ENCODE measurements at places on chromosomes 1 and 21.

DNA sequence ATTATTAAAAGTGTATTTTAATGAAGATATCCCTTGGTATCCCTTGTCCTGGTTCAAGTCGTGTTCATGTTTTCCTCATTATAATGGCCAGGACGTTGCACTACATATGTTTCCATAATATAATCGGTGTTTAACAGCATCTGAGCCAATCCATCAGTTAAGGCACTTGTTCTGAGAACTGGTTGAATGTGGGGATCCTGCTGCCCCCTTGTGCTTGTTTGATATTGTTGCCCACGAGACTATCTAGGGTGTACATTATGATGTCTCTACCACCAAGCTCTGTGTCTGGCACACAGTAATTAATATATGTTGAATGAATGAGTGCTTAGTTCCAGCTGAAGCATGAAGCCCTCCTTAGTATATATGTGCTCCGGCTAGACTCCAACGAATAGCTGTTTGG, 193.0 kb downstream of the CACNA1E start:
- peak; percentile 5 for DNase-seq

- no peak for DNase-seq
These were observed 25.7 kb downstream of the URB1 start for GRCh38 chr21:32367158-32367557.

DNA sequence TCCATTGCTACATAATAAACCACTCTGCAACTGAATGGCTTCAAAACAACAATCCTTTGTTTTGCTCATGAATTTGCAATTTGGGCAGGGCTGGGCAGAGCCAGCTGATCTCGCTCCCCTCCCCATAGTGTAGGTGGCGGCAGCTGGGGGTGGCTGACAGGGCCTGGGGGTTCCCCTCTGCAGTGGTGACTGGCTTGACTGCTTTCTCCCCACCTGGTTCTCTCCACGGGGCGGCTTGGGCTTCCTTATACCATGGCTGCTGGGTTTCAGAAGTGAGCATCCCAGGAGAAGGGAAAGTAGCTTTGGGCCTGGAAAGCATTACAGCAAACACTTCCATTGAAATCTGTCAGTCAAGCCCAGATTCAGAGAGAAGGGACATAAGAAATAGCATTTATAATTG, 129.7 kb upstream of the ZBTB40 start:
- no peak for DNase-seq

DNA sequence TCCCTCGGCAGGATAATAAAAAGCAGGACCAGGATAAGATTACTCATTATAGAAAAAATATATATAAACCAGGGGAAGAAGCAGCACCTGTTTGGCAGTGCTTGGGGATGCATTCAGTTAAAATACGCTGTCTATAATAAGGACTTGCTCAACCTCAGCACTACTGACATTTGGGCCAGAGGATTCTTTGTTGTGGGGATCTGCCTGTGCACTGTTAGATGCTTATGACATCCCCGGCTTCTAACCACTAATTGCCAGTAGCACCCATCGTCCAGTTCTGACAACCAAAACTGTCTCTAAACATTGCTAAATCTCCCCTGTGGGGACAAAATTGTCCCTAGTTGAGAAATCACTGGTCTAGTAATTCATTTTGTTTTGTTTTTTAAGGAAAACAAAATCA, 242.1 kb downstream of the SLC45A1 start:
- no peak for DNase-seq

- DNase-seq, result no peak
These were observed 10.1 kb downstream of the VANGL2 start for GRCh38 chr1:160410406-160411005.

DNA sequence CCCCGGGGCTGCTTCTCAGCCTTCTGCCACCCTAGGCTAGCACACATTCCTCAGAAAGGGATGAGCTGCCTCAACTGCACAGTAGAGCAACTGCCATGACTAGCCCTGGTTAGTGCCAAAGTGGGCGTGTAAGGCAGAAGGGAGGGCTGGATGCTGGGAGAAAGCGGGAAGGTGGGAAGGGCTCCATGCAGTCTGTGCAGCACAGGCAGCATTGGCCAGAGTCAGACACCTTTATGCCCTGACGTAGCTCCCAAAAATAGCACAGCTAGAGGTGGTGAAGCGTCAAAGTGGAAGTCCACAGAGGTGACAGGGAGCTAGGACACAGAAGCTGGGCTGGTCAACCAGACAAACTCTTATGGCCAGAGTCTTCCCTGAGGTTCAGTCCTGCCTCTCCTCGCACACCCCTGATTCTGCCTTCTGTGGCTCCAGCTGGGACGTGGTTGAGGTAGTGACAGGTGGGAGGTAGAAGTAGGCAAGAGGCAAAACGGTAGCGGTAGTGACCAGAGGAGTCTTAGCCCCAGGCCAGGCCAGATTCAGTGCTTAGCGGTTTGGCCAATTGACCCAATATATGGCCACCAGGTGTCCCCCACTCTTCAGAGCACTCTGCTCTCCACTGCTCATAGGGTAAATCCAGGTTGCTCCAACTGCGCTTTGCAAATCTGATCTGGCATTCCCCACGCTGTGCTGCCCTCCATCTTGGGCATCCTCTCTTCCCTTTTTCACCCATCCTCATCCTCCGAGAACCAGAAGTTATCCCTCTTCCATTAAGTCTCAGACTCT, 45.6 kb downstream of the DDX20 start:
- no peak for DNase-seq

DNA sequence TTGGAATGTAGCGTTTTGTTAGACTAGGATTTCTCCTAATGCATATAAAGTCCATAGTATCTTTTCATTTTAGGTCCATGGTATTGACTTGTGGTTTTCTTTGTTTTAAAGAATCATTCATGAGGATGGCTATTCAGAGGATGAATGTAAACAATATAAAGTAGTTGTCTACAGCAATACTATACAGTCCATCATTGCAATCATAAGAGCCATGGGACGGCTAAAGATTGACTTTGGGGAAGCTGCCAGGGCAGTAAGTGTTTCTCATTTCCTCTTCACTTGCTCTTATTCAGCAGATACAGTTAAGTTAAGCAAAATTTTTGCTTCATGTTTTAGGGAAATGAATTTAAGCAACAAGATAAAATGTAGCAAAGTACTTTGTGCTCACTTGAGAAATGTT, 25.4 kb downstream of the GNAI3 start:
- no peak for DNase-seq

DNA sequence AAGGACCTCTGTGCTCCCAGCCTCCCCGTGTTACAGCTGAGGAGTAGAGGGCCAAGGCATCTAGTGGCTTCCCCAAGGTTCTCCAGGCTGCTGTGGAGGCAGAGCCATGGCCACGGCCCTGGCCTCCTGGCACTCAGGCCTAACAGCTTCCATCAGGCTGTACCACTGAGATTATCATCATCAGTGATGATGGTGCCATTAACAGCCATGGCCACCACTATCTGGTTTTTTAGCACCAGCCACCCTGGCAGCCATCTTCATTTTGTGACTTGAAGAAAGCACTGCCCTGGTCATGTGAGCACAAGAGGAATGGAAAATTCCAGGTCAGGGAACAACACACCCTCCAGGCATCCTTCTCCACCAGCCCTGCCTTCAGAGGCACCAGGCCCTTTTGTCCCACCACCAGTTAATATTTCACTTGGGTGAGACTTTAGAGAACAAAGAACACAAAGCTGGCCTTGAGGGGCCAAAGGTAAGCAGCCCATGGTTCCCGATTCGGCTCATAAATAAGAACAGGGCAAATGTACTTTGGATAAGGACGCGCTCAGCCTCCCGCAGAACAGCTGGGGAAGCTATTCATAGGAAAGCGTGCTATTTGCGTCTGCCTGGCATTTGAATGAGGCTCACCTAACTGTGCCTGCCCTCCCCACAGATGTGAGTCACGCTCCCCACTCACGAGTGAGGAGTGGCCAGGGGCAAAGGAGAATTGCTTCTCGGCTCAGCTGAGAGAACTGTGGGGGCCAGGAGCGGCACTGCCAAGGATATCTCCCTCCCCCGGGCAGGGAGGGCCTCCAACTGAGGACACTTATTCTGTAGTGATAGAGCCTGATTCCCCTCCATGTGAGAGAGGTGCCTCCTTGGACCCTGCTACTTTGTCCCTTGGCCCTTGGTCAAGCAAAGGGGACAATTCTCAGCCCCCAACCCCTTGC, 95.6 kb downstream of the CD58 start:
- no peak for DNase-seq

GRCh38 chr1:204566583-204566955, 50.4 kb downstream of the MDM4 start:
- no peak for DNase-seq

GRCh38 chr1:172416496-172417035, 3.9 kb upstream of the C1orf105 start:
- DNase-seq, result no peak

DNA sequence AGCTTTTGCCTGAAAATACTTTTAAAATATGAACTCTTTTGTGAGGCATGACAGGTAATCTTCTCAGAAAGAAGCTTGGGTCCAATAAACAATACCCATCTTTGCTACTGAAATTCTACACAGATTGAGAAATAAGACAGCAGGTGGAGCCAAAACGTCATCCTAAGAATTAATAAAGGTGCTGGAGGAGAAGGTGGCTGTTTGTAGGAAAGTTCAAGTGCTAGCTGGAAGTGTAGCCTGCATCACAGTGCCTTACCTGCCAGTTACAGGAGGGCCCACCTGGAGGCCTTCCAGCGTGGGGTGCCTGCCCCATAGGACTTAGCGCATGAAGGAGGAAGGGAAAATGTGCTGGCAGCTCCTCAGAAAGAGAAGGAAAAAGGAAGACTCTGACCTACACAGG, 93.7 kb downstream of the TTC3 start:
- peak; percentile 16 for DNase-seq

DNA sequence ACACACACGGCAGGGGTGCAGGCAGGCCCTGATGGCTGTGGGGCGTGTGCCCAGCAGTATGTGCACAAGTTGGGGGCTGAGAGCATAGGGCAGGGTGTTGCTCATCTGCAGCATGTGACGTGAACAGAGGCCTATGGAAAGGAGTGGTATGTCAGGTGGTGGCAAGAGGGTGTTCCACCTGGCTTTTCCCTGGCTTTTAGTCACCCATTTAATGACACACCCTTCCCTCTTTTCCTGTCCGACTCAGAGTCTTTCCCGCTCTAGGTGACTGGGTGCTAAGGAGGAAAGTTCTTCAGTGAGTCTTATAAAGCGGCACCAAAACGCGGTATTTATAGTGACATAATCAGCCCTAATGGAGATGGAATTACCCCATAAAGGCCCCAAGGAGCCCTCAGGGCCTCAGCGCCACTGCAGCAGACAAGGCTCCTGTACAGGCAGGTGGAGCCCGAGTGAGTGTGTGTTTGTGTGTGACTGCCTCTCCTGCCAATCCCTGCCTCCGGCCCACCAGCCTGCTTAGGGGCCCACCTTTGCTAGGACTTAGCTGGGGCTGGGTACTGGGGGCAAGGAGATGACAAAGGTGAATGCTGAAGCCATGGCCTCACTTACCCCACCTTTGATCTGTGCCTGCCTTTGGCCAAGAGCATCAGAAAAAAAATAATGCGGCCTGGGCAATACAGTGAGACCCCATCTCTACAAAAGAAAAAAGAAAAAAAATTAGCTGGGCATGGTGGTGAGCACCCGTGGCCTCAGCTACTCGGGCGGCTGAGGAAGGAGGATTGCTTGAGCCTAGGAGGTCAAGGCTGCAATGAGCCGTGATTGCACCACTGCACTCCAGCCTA, 3.3 kb upstream of the EPHA2 start:
- DNase-seq, result no peak

Data from EL (cell line).